Peyer's patch (tissue), 4 donors: ENCODE measurements at places on chromosomes 2 and 18.

DNA sequence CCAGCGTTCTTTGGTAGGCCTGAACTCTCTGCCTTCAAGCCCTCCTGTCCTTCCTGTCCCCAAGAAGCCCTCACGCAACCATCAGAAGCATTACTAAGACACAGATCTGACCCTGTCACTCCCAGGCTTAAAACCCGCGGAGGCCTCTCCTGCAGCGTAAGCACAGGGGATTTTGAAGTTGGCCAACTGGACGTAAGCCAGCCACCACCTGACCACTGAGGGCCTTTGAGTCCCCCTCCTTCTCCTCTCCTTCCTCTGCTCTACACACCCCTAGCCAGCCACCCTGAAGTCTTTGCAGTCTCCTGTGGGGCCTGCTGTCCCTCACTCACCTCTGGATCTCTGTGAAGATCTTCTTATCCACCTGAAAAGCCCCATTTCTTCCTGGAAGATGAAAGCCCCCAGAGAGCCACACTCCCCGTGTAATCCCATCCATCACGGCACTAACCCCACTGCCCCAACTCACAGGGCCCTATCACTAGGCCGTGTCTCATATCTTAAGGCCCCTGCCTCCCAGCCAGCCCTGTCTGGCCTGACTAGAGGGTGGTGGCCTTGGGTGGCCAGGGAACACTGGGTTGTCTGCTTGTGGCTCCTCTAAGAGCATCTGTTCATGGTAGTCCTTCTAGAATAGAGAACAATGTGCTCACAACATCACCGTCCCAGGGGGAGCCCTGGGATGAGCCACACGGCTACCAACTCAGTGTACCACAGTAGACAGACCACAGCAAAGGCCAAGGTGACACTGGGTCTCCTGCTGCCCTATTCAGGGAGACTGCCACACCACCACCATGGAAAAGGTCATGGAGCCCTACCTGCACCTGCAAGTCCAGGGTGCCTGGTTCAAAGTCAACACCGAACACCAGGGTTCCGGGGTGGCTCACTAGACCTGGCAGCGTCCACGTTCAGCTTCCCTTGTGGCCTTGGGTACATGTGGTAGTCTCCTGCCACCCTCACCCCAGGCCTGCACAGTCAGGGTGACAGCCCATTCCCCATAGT, 191.6 kb downstream of the ZBTB7C start:
- no peak for DNase-seq

DNA sequence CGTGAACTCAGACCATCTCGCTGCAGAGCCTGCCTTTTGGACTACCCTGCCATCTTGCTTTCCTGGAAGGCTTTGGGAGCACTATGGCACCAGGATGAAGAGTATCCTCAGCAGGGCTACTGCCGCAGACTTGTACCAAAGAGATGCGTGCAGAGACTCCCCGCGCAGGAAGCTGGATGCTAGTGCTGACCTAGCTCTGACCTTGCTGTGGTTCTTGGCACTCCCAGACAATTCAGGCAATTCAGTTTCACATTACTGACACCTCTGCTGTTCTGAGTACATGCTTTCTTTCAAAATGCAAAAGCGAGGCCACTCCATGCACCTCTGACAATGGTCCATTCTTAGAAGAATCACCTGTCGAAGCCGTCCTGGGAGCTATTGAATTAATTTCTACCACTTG, 251.5 kb upstream of the MEX3C start:
- no peak for DNase-seq

DNA sequence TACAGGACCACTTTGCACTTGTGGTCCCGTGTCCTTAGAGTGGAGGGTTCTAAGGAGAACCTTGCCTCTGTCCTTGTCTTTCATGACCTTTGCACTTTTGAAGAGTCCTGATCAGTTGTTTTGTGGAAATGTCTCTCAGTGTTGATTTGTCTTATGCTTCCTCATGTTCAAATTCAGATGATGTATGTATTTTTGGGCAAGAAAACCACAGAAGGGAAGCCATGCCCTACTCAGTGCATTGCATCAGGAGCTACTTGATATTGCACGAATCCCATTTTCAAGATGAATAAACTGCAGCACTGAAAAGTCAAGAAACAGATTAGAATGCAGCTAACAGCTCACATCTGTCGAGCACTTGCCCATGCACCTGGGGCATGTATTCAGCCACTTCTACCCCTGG, 152.2 kb downstream of the INHBB start:
- no peak for DNase-seq

DNA sequence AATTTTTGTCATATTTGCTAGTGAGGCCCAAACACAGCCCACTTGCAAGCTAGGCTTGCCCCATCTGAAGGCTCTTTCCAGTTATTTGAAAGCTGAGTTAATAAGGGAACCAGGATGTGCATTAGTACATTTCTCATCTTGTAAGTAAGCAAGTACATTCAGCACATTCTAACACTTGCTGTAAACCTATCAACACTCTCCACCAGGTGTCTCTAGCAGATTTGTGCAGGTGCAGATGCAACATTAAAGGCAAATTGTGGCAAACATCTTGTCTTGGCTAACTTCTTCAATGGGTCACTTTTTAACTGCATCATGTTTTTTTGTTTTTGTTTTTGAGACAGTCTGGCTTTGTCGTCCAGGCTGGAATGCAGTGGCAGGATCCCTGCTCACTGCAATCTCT, 25.3 kb upstream of the MFSD6 start:
- DNase-seq: no peak

DNA sequence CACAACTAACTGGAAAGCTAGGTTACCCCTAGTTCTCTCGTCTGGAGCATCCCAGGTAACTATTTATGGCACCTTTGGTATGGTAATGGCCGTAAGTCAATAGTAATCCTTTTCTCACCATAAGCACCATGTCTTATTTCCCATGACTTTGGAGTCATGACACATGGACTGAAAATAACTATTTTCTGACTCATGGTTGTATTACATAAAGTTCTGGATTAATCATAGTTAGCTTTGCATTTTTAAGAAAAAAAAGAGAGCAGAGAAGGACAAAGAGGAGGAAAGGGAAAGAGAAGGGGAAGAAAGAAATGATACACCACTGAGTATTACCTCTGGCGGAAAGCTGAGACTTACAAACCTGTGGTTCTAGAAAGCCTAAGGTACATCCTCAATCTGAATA, 99.3 kb downstream of the BIN1 start:
- DNase-seq: no peak

DNA sequence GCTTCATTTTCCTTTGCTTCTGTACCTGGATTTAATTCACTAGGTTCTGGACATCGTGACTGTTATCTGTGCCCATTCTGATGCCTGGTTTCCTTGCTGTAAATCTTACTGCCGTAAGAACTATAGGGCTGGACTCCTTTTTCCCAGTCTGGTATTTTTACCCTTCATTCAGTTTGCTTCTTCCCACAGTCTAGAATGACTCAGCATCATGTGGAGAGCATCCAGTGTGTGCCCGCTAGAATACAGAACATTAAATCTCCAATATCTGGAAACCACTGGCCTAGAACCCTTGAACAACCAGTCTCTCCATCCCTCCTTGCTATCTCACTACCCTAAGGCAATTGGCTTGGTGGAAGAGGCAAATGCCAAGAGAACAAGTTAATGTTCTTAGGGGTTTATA, 1075.4 kb upstream of the ZEB2 start:
- no peak for DNase-seq

DNA sequence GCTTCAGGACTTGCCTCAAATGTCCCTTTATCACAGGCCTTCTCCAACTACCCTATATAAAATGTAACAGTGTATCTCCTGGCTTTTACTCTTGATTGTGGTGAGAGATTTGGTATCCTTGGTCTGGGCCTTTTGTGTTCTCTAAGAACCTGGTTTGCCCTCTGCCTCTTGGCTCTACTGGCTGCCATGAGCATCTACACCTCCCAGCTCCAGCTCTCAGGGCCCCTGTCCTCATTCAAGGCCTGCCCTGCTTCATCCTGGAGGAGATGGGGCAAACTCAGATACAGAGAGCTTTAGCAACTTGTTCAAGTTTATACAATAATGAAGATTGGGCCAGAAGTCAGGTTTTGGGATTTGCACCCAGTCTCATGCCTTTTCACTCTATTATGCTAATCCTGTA, 45.0 kb downstream of the QPCT start:
- DNase-seq: no peak

GRCh38 chr2:172092716-172093415, 7.6 kb downstream of the DLX1 start:
- DNase-seq: no peak

DNA sequence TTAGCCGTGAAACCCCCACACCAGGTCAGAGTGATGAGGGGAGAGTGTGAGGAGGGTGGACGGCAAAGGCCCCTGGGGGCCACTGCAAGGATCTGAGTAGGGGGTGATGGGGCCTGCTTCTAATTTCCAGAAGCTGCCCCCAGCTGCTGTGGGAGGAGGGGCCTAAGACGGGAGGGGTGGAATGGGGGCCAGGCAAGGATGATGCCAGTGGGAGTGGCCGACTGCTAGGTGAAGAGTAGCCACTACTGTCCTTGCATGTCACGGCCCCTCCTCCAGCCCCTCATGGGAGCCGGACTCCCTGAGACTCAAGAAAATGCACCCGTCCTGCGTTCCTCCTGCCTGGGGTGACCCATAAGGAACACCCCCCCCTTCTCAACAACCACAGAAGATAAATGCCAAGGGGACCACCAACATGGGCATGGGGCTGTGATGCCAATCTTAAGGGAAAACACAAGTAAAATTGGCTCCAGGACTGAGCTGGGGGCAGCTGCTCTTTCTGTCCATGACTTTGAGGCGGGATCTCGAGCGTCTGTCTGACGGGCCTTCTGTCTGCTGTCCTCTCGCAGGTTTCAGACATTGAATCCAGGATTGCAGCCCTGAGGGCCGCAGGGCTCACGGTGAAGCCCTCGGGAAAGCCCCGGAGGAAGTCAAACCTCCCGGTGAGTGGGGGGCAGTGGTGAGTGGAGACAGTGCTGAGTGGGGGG, 24.2 kb upstream of the PRLH start:
- no peak for DNase-seq

DNA sequence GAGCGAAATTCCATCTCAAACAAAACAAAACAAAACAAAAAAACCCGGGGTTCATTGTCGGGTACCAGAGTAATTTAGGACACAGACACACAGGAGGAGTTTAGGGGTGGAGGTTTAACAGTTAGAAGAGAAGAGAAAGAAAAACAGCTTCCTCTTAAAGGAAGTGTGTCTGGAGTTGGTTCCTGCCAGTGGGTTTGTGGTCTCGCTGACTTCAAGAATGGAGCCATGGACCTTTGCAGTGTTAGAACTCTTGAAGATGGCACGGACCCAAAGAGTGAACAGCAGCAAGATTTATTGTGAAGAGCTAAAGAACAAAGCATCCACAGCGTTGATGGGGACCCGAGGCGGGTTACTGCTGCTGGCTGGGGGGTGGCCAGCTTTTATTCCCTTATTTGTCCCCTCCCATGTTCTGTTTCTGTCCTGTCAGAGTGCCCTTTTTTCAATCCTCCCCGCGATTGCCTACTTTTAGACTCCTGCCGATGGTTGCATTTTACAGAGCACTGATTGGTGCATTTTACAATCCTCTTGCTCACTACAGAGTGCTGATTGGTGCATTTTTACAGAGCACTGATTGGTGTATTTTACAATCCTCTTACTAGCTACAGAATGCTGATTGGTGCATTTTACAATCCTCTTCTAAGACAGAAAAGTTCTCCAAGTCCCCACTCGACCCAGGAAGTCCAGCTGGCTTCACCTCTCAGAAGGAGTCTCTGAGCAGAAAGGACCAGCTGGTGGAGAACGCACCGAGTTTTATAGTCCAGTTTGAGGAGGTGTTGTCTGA, 28.7 kb upstream of the ATP8B1 start:
- DNase-seq: no peak

- DNase-seq: no peak
These were observed 66.8 kb upstream of the DNER start for GRCh38 chr2:229780856-229781773.

GRCh38 chr18:69897397-69898108, 50.1 kb downstream of the CD226 start:
- no peak for DNase-seq

GRCh38 chr2:30652271-30652915, 154.9 kb downstream of the CAPN13 start:
- no peak for DNase-seq

GRCh38 chr2:37721201-37721560, 49.7 kb upstream of the CDC42EP3 start:
- DNase-seq: no peak

- no peak for DNase-seq
These were observed 42.9 kb downstream of the EIPR1 start for GRCh38 chr2:3334392-3335345.

DNA sequence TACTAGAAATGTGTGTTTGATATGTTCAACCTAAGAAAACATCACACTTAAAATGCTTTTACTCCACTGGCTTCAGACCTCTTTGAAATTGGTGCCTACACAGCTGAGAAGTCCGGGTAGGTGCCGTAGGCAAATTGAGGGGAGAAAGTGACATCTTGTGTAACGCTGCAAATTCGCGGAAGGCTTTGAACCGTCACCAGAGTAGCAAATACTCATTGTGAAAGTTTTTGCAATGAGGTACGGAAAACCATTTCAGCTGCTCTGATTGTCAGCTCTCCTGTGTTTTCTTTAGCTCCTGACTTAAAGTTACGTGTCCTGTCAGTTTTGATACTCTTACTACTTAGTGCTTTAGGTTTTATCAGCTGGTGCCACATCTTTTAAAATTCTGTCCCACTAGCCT, 224.5 kb downstream of the FAM210A start:
- no peak for DNase-seq

GRCh38 chr2:198763793-198764192, 693.9 kb downstream of the SATB2 start:
- no peak for DNase-seq

GRCh38 chr2:88834866-88835265, 143.4 kb downstream of the RPIA start:
- DNase-seq: no peak

GRCh38 chr2:144067506-144067905, 452.4 kb downstream of the ZEB2 start:
- no peak for DNase-seq

GRCh38 chr2:120005834-120006521, 6.9 kb upstream of the EPB41L5 start:
- no peak for DNase-seq

DNA sequence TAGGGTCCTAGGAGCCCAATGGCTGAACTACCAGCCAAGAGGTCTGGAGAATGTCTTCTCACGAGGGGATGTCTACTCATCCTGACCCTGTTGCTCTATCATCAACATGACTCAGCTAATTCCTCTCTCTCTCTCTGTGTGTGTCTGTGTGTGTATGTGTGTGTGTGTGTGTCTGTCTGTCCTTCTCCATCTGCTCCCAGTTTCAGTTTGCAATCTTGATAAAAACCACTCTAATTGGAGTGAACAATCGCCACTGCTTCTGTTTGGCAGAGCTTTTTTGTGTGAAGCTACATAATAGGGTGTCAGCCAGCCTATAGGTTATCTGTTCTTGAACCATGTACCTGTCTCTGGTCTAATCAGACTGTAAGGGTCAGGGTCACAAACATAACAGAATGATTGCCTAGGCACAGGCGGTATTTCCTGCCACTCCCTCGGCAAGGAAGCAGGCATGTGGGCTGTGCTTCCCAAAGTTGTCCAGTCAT, 219.8 kb downstream of the SH3BP4 start:
- no peak for DNase-seq

GRCh38 chr2:209468846-209469245, 45.0 kb downstream of the MAP2 start:
- no peak for DNase-seq
